NCI-H510A (cell line): ENCODE measurements at places on chromosomes 7 and 10.
A peak's percentile ranks its signal among the peaks of the same experiment; 100 is the strongest.

DNA sequence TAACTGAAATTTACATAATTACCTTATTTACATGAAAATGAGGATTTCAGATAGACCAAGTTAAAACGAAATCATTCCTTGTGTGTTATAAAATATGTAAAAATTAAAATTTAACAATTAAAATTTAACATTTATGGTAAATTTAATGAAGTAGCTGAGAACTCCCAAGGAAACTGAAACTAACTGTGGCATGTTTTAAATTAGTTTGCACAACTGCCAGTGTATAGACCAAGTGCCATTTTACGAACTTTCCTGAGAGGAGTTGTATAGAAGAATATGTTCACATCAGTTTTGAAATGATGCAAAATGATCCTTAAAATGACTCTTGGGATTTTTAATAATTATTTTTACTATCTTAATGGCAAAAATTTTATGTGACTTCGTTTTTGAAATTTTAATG is 23.6 kb downstream of the PDLIM1 start:
- DNase-seq, result no peak

GRCh38 chr10:130036296-130037065 is 72.4 kb upstream of the EBF3 start:
- no peak for DNase-seq

GRCh38 chr10:103204353-103205255 is 11.5 kb upstream of the NT5C2 start:
- no peak for DNase-seq

GRCh38 chr10:115355162-115355760 is 262.1 kb downstream of the ATRNL1 start:
- DNase-seq, result peak; percentile 61

DNA sequence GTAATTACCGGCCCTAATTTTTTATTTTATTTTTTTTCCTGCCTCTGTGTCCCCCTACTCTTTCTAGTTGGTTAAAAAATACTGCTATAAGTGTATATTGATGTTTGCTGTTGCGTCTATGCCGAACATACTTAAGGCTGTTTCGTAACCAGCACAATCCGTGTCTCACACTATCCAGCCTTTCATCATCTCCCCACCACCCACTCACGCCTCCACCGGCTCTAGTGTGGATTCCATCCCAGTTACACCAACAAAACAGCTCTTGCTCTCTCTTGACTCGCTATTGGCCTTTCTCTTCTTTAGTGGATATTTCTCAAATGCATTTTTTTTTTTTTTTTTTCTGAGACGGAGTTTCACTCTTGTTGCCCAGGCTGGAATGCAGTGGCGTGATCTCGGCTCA is 70.1 kb upstream of the CAMK1D start:
- no peak for DNase-seq

- peak; percentile 2 for DNase-seq
Measured at GRCh38 chr7:92461027-92462003, 14.0 kb downstream of the GATAD1 start.
